GM12864 (cell line): ENCODE measurements at places on chromosomes 5 and 9.
A peak's percentile ranks its signal among the peaks of the same experiment; 100 is the strongest.

GRCh38 chr5:8093669-8094068, 224.7 kb downstream of the MTRR start:
- DNase-seq, result no peak

DNA sequence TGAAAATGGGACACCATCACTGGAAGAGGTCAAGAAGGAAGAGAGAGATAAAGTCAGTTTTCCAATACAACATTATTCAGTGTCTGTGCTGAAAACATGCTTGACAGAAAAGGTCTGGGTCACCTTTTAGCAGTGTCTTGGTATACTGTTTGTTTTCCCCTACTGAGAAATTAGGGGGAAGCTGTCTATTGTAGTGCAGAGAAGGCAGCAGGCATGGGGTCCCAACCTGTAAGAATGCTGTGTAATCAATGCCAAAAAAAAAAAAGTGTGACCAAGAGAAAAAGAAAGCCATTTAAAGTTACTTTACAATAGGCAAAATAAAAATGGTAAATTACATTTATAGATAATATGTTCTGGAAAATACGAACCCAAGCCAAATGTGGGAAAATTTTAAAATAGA, 139.3 kb downstream of the RAB3C start:
- DNase-seq, result no peak

- no peak for DNase-seq
Measured at GRCh38 chr5:74332006-74332405, 308.5 kb downstream of the ENC1 start.

GRCh38 chr5:133423618-133424282, 188.6 kb downstream of the FSTL4 start:
- peak; percentile 8 for DNase-seq

DNA sequence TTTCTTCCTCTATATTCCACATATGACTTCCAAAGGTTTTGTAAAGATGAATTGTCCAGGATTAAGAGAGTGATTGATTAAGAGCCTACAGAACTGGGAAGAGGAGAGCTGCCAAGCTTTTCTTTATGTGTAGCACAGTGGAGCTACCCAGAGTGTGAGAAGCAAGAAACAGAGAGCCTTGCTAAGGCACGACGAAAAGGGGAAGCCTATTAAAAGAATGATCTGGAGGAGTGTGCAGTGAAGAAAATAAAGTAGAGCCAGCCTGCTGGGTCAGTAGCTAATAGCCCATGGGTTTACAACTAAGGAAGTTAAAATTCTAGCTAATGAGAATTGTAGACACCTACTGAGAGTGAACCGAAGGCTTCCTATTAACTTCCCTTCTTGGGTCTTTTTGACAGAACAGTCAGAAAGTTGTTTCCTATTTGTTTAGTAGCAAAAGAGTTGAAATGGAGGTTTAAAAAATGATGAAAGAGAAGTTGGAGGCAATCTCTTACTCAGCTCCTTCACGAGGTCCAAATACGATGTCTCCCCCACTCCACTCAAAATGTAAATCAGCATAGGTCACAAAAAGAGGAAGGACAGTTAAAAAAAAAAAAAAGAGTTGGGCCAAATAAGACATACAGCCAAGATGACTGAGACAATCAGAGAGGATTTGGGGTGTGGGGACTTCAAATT, 957 bp upstream of the PRR16 start:
- DNase-seq, result no peak

- DNase-seq, result no peak
Measured at GRCh38 chr9:74147906-74148305, 349.2 kb upstream of the RORB start.

DNA sequence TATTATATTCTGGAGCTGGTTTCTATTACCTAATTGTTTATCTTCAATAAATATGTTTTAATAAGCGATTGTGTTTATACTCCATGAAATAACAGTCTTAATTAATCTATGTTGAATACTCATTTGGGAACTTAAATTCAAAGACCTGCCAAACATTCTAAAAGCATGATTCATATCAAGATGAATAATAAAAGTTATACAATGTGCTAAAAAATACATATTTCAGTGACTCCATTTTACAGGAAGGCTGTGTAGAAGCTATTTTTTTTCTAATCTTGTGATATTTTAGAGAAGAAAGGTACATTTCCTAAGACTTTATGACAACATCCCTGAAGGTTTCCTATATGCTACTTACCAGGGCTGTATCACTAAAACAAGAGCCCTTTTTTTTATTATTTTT, 417.9 kb downstream of the NFIB start:
- no peak for DNase-seq

DNA sequence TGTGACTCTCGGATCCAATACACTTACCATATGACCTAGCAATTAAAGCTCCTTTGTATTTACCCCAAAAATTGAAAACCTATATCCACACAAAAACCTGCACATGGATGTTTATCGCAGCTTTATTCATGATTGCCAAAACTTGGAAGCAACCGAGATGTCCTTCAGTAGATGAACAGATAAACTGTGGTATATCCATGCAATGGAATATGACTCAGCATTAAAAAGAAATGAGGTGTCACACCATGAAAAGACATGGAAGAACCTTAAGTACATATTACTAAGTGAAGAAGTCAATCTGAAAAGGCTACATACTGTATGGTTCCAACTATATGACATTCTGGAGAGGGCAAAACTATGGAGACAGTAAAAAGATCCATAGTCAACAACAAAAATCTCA, 82.0 kb upstream of the PHF24 start:
- no peak for DNase-seq

DNA sequence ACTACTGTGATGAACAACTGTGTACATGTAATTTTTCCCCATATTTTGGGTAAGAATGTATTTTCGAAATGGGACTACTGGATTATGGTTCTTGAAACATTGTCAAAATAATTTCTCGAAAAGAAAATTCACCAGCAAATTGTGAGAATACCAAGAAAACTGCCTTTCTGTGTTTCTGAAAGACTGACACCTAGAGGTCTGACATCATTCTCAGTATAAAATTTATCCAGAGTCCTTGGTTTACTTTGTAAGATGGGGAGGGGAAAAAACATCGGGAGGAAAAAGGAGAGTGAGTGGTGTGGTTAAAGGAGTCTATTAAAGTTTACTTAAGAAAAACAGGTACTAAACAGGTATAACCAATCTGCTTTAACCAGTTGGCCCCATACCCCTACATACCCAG, 149.2 kb downstream of the CEP120 start:
- no peak for DNase-seq

DNA sequence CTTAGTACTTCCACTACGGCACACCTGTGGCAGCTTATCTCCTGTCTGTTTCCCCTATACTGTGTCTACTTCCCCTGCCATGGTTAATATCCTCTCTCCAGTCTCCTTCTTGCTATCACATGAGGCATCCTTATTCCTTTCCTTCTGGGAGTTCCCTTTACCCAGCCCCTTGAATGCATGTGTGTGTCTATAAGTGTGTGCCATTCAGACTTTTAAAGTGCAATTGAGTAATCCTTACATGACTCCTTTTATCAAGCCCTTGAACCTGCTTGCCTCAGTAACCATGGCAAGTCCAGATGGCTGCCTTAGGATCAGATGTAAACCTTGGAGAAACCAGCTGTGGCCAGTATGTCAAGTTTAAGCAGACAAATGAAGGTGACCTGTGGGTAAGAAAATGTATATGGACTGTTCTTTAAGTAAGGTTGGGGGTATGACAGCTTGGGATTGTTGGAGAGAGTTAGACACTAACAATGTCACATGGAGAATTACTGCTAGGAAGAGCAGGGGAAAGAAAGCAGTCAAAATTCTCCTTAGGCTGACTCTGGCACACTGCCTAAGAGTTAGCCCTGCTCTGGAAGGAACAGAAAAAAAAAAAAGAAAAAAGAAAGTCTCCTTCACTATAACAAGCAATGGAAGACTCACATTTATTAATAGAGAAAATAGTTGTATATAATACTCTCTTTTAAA, 142.1 kb downstream of the HINT1 start:
- DNase-seq, result no peak

- DNase-seq, result no peak
Measured at GRCh38 chr5:89349246-89349980, 466.4 kb upstream of the MEF2C start.

- DNase-seq, result no peak
Measured at GRCh38 chr5:69187342-69187741, 2.0 kb upstream of the CENPH start.

- DNase-seq, result no peak
Measured at GRCh38 chr5:134523543-134524271, 1.8 kb upstream of the JADE2 start.

DNA sequence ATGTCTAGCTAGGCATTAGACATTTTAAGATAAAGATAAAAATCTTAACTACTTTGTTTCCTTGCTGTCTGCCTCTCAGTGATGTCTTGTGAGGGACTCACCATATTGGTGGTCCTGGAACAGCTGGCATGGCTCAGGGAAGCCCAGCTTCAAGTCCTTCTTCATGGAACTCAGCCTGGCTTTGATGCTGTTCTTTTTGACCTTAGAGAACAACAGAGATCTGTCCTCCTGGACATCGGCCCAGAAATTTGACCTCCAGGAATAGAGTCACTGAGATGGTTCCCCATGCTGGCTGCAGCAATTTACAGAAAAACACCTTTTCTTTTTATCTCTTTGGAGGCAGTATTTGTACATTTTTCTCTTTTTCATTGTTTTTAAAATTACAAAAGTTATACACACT, 235.5 kb upstream of the WWC1 start:
- no peak for DNase-seq

DNA sequence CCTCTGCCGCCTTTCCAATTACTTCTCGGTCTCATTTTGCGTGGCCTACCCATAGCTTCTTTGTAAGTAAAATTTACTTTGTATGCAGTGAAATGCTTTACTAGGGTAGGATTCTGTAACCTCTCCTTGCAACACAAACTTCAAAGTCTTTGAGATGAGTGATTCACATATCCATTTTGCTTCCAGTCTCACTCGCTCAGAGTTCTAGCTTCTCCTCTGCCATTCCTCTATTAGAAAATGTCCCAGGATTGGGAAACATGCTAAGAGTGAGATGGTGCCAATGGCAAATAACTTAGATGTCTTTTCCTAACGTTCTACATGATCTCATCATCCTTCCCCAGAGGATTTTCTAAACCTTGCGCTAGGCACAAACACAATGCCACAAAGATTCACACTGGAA, 270.5 kb upstream of the SLC30A5 start:
- no peak for DNase-seq

- no peak for DNase-seq
Measured at GRCh38 chr9:137558127-137558526, 6.4 kb downstream of the MRPL41 start.

DNA sequence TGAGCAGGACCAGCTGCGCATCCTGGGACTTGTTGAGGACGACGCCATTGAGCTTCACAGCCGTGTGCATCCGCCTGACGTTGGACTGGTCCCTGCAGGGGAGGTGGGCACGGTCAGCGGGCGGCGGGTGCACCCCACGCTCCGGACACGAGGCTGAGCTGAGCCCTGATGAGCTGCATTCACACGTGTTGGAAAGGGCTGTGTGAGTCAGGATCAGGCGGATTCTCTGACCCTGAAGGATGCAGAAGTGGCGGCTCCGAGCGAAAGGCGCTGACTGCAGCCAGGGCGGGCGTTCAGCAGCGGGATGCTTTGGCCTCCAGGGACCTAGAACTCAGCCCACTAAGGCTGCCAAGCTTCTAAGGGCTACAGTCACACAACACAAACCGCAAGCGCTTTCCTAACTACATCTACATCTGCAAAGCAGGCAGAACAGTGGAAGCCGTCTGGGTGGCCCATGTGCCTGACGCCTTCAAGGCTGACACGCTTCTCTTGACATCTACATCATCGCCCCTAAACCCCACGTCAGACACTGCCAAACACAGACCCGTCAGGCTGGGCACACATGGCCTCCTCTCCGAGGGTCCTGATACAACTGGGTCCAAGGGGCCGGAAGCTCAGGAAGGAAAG, 44.9 kb downstream of the NKD2 start:
- no peak for DNase-seq

DNA sequence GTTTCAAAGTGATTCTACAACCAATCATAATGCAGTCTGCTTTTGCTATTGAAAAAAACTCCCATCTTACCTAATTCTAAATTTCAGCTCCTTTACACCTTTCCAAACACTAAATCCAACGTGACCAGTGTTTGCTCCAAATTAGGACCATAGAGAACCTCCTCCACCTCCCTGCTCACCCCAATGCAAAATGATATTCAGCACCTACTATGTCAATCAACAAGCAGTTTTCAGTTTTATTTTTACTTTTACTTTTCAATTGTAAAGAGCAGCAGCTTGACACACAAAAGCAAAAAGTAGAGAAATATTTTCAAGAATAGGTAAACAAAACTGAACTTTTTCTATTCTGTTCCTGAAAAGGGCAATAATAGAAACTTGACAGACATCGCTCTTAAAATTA, 3.4 kb downstream of the FAM13B start:
- no peak for DNase-seq

- DNase-seq, result no peak
Measured at GRCh38 chr5:130337179-130337888, 433.1 kb downstream of the CHSY3 start.

- no peak for DNase-seq
Measured at GRCh38 chr5:177601126-177601525, 1.2 kb downstream of the B4GALT7 start.

GRCh38 chr5:159208514-159209437, 577 bp downstream of the RNF145 start:
- no peak for DNase-seq

GRCh38 chr5:175464074-175464941, 14.1 kb upstream of the SFXN1 start:
- DNase-seq, result no peak

DNA sequence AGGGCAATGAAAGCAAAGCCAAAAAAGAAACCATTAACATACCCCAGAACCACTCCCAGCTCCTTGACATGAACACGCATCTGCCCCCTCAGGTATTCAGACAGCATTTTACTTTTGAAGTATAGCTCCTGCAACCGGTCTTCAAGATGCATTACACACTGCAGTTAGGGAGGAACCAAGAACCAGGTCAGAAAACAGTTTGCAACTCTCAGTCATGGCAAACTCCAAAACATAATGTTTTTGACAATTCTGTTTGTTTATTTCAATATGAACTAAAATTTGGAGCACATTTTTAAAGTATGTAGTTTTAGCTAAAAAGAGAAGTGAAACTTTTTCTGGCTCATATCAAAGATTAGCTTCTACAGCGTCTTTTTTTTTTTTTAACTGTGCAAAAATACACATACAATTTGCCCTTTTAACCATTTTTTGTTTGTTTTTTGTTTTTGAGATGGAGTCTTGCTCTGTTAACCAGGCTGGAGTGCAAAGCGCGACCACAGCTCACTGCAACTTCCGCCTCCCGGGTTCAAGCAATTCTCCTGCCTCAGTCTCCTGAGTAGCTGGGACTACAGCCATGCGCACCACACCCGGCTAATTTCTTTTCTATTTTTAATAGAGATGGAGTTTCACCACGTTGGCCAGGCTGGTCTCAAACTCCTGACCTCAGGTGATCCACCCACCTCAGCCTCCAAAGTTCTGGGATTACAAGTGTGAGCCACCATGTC, 12.2 kb upstream of the RAPGEF6 start:
- DNase-seq, result no peak

DNA sequence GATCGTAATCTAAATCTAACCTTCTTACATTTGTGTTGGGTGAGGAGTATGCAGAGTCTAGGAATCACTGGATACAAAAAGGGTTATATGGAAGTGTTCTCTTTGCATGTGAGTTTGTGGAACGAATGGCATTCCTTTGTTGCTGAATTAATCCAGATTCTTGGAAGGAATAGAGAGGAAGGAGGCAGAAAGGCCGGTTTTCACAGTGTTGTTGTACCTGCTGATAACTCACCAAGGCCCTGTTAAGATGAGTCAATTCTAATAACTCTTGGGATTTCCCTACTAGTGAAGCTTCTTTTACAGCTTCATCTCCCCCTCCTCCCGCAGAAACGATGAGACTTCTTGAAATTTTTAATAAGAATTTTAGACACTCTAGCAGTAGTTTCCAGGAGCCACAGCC, 84.0 kb downstream of the ZSWIM6 start:
- no peak for DNase-seq
